DMS153 (cell line): ENCODE measurements at places on chromosomes 1 and 21.

DNA sequence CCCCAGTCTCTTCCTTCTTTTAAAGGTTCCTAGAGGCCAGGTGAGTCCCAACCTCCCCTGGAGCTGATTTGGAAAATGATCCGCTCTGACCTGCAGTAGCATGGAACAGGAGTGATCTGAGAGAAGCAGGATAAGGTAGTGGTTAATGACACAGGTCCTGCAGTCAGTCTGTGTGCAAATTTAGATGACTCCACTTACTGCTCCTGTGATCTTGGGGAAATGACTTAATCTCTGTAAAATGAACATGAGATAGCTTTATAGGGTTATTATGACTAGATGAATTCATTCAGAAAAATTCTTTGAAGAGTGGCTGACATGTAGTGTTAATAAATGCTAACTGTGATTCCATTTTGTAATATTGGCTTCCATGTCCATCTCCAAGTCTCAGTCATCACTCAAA is 374.9 kb upstream of the CAMK1G start:
- DNase-seq: no peak

GRCh38 chr1:165610866-165611265 is 20.2 kb upstream of the MGST3 start:
- no peak for DNase-seq

DNA sequence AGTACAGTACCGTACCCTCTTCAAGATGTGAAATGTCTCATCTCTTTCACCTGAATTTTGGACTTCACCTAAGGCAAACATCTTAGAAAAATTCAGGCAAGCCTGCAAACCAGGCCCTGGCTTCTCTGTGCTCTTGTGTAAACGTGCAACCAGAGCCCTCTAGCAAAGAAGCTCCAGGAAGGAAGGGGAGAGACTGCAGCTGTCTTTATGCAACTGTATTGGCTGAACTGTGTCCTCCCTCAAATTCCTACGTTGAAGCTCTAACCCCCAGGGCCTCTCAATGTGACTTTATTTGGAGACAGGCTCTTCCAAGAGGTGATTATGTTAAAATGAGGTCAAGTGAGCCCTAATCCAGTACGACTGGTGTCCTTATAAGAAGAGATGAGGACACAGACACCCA is 60.3 kb downstream of the SLC45A1 start:
- no peak for DNase-seq

GRCh38 chr1:240091614-240092300 is at the start of gene FMN2:
Gene FMN2 (plus strand): TSS chr1:240091883. CDS start chr1:240092110, 227 bp downstream.
- peak; percentile 25 for DNase-seq

GRCh38 chr1:236407059-236407458 is 13.0 kb downstream of the EDARADD start:
- no peak for DNase-seq

DNA sequence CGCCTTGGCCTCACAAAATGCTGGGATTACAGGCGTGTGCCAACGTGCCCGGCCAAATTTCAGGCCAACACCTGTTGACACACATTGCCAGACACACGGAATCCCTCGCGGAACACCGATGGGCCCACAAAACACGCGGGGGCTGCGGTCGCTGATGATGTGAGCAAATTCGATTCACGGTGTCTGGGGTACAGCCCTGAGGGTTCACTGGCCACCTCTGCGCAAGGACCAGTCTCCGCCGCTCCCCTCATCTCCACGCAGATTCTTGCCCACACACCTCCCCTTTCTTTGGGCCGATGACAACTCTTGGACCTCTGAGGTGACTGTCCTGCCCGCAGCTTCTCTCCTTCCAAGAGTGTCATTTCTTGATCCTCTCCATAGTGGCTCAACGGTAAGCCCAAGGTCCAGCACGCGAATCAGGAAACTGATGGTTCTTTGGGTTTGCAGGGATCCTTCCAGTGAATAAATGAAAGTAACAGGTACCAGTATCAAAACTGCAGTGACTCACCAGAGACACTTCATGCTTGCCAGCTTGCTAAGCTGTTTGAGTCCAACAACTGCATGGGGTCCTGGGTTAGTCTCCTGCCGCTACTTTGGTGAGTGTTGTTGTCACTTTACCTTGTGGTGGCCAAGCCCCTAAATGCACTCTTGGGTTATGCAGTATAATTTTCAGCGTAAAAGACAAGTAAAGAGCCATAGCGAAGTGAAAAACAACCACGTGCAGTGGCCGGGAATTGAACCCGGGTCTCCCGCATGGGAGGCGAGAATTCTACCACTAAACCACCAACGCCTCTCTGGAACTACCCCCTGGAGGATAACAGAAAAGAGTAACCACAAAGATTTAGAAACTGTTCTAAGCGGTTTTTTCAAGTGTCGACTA is 11.0 kb upstream of the RNU1-3 start:
- DNase-seq: peak; percentile 32

DNA sequence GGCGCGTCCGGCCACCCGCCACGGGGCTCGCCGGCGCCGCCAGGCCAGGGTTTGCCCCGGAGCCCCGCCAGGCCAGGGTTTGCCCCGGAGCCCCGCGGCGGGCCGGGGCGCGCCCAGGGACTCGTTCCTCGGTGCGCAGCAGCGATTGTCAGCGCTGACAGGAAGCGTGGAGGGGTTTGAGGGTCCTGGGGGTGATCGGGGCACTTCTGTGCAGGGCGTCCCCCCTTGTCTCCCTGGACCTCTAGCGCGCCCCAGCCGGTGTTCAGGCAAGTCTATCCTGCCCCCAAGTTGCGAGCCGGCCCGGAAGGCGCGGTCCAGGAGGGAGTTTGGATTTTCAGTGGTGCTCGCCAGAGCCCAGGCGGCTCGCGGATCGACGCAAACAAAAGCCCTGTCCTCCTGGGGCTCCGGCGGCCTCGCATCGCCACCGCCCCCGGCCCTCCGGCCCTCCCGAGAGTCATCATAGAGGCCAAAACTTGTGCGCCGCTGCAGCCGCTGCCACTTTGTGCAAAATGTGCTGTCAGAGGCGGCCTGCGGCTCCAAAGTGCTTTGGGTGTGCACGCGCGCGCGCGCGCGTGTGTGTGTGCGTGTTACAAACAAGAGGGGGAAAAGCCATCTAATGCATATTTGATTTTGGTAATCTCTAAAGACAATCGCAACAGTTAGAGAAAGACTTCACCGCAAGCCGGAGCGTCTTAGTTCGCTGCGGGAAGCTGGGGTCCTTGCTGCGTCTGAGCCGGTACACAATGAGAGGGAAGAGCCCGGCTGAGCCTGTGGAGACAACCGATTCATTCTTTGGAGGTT is 1.0 kb downstream of the ROR1 start:
- DNase-seq: no peak

DNA sequence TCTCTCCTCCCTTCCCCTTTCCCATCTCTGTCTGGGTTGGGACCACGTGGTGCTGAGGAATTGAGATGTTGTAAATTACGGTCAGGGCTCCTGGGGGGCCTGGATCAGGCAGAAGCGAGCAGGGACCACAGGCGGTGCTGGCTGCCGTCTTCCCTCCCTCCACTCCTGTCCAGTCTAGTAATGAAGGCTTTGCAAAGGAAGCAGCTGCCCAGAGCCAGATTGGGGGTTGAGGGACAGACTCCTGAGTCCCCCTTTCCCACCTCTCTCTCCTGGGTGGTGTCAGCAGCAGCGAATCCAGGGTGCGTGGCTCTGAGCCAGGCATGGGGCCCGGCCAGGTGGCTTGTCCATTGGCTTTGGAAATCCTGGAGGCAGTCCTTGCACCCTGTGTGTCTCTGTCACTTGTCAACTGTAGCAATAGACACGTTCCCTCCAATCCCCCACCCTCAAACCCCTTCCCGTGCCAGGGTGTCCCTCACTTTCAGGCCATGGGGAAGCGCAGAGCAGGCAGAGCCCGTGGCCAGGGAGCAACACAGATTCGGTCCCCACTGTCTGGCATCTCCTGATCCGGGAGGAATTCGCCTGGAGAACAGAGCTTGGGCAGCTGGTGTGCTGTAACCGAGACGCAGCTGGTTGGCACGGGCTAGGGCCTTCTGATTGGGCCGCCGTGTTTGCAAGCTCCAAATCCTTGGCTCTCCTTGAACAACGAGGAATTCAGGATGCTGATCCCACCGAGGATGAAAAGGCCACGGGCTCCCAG is 64.8 kb upstream of the WNT4 start:
- no peak for DNase-seq

- no peak for DNase-seq
Observed at GRCh38 chr1:233386336-233386735, 58.8 kb downstream of the MAP3K21 start.

GRCh38 chr1:203199816-203200571 is 13.5 kb upstream of the CHI3L1 start:
- no peak for DNase-seq

DNA sequence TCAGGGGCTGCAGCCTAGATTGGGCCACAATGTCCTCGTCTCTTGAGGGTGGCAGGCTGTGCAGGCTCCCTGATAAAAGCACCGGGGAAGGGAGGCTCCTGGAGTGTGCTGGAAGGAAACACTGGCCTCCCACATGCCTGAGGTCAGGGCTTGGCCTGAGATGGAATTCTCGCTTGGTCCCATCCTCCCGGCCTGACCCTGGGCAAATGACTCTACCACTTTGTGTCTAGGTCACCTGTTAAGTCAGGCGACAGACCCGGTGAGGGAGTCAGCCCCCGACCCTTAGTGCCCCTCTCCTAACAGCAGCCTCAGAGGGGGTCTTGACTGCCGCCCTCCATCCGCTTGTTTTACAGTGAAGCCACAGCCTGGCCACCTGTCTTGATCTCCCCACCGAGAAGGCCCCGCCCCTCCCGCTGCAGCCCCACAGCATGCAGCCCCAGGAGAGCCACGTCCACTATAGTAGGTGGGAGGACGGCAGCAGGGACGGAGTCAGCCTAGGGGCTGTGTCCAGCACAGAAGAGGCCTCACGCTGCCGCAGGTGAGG is 2.5 kb downstream of the SMIM1 start:
- no peak for DNase-seq

DNA sequence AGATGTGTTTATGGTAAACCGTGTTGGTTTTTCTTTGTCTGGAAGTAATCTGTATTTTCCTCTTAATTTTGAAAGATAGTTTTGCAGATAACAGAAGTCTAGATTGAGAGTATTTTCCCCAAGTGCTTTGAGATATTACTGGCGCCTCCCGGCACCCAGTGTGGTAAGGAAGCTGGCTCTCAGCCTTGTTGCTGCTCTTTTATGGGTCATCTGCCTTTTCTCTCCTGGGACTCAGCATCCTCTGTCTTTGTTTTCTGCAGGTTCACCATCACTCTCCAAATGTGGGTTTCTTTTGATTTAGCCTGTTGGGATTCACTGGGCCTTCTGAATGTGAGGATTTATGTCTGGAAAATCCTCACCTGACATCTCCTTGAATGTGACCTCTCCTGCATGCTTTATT is 37.4 kb downstream of the POFUT2 start:
- DNase-seq: no peak

GRCh38 chr1:51519865-51520699 is 1.0 kb upstream of the EPS15 start:
- DNase-seq: no peak

- DNase-seq: no peak
Observed at GRCh38 chr1:214280386-214281020, 456 bp upstream of the SMYD2 start.

DNA sequence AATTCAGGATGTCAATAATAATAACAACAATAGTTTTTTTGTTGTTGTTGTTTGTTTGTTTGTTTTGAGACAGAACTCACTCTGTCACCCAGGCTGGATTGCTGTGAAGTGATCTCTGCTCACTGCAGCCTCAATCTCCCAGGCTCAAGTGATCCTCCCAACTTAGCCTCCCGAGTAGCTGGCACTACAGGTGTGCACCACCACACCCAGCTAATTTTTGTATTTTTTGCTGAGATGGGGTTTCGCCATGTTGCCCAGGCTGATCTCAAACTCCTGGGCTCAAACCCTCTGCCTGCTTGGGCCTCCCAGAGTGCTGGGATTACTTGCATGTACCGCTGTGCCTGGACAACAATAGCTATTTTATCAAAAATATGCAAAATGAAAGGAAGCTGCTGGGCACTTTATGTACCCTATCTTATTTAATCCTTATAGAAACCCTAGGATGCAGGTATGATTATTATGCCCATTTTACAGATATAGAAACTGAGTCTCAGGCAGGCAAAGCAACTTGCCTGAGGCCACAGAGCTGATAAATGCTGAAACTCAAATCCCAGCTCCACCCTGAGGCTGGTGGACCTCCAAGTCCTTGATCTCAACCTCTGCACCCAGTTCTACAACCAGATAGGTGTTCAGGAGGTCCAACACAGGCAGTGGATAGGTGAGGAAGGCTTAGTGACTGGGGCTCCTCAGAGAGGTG is 57.4 kb upstream of the CTPS1 start:
- no peak for DNase-seq

DNA sequence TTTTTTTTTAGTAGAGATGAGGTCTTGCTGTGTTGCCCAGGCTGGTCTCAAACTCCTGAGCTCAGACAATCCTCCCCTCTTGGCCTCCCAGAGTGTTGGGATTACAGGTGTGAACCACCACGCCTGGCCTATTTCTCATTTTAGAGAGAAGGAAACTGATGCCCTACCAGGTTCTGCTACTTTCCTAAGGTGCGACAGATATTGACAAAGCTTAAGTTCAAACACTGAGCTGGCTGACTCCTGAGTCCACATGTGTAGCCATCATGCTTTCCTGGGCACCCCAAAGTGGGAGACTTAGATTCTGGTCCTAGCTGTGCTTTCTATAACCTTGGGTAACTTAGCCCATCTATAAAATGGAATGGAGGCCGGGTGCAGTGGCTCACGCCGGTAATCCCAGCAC is 5.1 kb upstream of the TMEM222 start:
- no peak for DNase-seq

- no peak for DNase-seq
Observed at GRCh38 chr1:51908499-51908898, 30.0 kb upstream of the NRDC start.

GRCh38 chr1:210448297-210448892 is 119.7 kb downstream of the HHAT start:
- peak; percentile 59 for DNase-seq

DNA sequence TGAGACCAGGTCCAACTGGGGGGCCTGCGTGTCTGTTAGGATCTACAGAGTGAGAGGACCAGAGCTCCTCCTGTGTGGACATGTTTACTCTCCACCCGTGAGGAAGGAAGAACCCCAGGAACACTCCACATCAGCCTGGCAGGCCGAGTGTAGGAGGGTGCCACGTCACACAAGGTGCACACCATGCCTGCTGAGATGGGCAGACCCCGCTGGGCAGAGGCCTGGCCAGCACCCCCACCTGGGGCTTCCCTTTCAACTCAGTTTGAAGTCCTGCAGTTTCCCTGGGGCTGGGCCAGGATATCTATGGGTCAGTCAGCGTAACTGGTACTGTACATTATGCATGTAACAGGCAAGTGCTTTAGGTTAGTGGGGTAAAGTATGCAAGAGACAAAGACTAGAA is 30.1 kb upstream of the PCBP3 start:
- no peak for DNase-seq

GRCh38 chr1:78603206-78603605 is 17.0 kb upstream of the IFI44L start:
- no peak for DNase-seq

DNA sequence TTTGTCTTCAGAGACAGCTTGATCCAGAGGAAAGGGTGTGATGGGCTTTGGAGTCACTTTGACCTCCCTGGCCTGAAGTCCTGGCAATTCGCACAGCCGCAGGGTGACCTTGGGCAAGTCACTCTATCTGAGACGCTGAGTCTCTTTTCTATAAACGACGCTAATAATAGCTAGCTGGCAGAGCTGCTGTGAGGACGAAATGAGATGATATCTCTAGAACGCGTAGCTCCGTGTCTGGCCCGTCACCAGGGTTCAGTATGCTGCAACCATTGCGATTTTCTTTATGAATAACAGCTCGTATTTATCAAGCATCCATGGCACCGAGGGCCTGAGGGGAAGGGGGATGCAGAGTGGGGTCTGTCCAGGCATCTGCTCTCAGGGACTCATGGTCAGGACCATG is 58.7 kb downstream of the IGSF21 start:
- no peak for DNase-seq
